ENCODE measurements at places on chromosomes 6 and 20.

DNA sequence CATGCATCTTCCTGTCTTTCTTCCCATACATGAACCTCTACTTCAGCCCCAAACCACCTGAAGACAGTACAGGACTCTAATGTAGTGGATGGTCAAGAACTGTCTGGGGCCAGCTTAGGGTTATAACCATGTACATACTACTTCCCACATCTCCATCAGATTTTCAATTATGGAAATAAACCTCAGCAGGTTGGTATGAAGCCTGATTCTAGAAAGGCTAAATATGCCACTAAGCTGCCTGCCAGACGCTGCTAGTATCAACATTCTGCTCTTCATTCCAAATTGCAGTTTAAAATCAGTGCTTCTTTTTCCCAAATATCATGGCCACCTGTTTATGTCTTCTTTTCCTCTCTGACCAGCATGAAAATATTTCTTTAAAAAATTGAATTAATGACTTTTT lies 99.2 kb upstream of the ID4 start:
- no peak for DNase-seq

- DNase-seq: no peak
These were observed 61.3 kb downstream of the UNC5CL start for GRCh38 chr6:40977695-40978094.

GRCh38 chr20:2839732-2840137 lies 720 bp downstream of the PCED1A start:
- no peak for DNase-seq

DNA sequence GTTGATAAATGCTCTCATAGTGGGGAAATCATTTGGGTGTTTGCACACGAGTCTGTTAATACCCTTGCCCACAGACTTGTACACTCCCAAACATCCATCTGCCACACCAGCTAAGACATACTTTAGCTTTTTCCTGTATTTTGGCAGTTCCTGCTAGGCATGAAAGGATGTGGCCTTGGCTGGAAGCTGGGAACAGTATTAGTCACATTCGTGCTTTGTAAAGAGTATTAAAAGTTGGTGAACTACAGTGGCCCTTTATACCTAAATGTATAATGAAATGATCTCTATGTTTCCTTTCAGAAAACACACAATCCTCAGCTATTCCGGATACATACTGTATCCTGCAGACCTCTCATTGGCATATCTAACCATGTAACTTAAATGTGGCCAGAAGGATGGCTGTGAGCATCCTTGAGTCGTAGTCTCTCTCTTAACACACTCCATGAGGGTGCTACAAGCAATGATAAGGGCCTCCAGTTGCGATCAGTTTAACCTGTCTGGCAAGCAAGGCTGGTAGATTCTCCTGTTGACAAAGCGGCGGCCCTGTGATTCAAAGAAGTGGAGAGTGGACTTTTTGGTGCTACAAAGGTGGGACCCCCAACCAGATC lies 1.5 kb downstream of the LEMD2 start:
- no peak for DNase-seq

- DNase-seq: no peak
These were observed 6.4 kb downstream of the FAM83D start for GRCh38 chr20:38932457-38933120.

- no peak for DNase-seq
These were observed 215.4 kb downstream of the HDGFL1 start for GRCh38 chr6:22784601-22785410.

DNA sequence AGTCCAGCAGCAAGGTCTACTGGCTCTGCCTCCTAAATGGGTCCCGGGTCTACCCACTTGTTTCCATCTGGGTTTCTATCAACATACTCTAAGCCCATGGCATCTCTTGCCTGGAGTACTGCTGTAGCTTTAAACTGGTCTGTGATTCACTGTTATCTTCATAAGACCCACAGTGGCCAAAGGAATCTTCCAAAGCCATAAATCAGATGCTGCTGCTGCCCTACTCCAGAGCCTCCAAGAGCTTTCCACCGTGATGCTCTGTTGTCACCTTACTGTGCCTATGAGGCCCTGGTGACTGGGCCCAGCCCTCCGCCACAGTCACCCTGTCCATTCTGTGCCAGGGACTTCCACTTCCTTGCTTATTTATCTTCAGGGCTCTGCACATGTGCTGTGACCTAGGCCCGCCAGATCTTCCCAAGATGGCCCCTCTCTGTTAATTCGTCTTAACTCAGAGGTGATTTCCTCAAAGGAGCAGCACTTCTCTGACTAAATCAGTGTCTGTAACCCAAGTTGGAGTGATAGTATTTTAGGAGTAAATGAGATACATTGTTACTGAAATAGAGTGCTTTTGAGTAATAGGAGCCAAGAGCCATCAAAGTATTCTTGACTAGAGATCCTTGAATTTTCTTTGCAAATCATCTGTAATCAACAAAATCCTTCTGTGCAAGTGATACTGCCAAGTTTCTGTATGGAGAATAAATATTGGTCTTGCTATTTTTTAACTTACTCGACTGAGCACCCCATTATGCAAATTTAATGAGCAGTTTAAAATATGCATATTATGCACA lies 102.5 kb downstream of the PPP1R14C start:
- no peak for DNase-seq

Measured in activated CD4-positive, alpha-beta T cell treated with anti-CD3 and anti-CD28 coated beads, Interleukin-2, amount 50 U/mL, for 24 hours (primary cell).